Activated CD8-positive, alpha-beta memory T cell treated with anti-CD3 and anti-CD28 coated beads for 1 hour (primary cell): ENCODE measurements at places on chromosomes 6 and 20.

- DNase-seq, result no peak
These were observed 119.2 kb downstream of the SYCP2 start for GRCh38 chr20:59813948-59814839.

DNA sequence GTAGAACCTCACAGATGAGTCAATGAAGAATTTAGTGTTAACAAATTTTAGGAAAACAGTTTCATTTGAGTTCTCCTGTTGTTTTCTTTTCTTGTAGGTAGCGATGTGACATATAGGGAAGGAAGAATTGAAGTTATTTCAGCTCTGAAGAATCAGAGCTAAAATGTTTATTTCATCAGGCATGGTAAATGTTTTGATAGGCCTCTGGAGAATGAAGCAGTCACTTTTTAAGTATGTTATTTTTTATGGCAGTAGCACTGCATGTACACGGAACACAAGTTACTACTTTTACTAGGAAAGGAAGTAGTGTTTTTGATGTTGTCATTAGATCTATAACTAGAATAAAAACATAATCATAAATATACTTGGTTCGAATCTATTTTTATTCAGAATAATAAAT is 1357.3 kb upstream of the CITED2 start:
- DNase-seq, result no peak

DNA sequence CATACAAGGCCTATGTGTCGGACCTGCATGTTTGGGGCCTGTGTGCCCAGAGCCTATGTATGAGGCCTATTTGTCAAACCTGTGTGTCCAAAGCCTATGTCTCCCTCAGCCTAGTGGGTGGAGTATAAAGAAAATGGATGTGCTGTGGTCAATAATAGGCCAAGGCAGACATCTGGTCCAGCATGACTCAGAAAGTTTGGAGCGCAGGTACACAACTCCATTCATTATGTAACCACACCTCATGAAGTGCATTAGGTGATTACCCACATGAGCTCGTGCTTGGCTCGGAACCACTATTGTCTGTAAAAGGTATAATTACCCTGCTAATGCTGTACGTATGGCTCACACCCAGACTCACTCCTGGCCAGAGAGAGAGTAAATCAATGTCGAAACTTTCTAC is 302.4 kb upstream of the POU3F2 start:
- DNase-seq, result no peak

- no peak for DNase-seq
These were observed 2.9 kb downstream of the TNNC2 start for GRCh38 chr20:45823949-45824835.

- DNase-seq, result no peak
These were observed 10.1 kb upstream of the AKAP12 start for GRCh38 chr6:151229401-151230276.
